Inflammatory macrophage treated with lipopolysaccharide for 1 hour (primary cell): ENCODE measurements at places on chromosomes 4 and X.

- no peak for DNase-seq
These were observed 124.1 kb downstream of the AFAP1 start for GRCh38 chr4:7815562-7815961.

GRCh38 chr4:3630598-3631543 is 98.6 kb upstream of the LRPAP1 start:
- peak; percentile 2 for DNase-seq

DNA sequence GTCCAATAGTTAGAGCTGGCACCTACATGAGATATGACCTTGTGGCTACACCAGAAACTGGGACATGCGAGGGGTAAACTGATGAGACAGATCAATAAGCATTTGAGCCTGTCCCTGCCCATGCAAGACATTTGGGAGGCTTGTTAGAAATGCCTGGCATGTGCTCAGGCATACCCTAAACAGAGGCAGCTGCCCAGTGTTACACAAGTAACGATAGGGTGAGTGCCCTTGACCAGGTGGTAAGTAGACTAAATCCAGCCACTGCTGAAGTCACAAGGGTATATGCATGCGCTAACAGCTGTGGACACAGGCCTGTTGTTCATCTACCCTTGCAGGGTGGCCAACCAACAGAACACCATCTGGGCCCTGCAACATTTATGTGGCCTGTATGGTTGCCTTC is 56.1 kb upstream of the CCDC149 start:
- no peak for DNase-seq

DNA sequence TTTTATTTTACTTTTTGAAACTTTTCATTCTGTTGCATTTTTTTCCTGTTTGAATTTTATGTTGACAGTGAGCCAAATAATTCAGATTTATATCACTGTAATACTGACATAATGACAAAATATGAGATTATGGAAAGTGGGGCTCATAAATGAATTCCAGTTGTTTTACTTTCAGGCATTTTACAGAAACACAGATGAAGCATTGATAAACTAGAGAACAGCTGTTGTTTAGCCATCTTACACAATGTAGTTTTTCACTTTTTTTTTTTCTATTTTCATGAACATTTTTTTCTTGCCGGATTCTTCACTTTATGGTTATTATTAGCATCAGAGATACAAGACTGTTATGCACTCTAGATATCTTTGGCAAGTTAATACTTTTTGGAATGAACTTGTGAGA is 91.7 kb upstream of the PAQR3 start:
- no peak for DNase-seq

DNA sequence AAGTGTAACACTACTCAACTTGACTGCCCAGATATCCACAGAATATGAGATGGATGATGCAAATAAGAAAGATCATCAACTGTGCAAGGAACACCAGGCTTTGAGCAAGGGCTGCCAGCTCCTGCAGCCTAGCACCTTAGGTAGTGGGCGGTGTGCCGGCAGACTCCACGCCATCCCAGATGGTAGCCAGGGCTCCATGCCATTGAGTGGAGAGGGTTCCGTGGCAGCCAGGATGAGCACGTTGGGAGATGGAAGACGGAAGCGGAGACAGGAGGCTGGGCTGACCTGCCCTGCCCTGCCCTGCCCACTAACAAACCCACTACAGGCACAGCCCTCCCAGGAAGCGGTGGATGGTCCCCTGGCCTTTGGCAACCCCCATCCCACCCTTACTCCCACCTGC is 51.9 kb downstream of the TMPRSS11F start:
- DNase-seq, result no peak

DNA sequence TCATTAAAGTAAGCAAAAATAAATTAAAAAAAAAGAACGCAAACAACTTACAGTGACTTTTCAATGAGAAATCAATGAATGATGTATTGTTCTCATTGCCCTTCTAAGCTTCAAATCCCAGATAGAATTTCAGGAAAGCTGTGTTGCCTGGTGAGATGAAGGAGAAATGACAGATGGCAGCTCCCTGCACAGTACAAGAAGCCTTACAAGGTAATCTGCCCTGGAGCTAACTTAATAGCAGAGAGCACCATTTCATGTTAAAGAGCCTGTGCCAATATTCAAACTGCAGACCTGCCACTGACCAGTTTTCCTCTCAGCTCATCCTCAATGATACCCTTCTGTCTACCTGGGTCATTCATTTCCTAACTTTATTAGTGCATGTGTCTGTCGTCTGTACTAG is 54.0 kb downstream of the GC start:
- DNase-seq, result no peak

DNA sequence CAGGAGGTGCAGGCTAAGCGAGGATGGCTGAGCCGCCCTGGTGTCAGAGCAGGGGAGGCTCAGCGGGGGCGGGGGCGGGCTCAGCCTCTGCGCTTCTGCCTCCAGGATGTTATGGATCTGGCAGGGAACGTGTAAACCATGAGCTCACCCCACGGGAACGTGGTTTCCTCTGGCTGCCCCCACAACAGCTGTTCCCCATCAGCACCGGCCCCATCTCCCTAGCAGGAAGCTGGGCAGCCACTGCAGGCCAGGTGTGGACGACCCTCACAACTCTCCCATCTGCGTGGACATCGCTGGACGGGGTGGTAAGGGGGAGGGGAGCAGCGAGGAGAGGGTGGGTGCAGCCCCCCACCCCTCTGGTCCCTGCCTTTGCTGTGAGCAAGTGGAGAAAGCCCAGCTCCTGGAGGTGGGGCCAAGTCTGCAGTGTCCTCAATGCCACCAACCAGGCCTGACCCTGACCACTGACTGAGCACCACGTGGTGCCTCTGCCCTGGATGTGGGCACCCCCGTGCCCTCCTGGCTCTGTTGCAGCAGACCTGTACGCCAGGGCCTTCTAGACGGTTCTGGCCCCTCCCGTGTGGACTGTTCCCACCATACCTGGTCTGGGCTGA is 28.1 kb upstream of the SPON2 start:
- no peak for DNase-seq

DNA sequence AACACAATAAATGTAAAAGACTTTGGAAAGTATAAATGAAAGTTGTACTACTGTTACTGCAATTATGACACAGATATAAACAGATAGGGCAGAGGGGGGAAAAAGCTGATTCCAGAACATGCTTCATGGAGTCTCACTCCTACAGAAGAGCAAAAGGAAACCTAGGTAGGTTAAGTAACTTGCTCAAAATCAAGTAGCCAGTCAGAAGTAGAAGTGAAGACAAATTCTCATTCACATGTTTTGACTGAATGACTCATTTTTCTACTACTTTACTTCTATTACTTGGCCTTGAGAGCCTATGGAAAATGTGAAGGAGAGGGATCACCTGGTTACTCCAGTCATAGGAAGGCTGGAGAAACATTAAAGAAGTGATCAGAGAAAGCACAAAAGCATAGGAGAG is 23.6 kb upstream of the RASGEF1B start:
- no peak for DNase-seq

- DNase-seq, result no peak
These were observed 32.4 kb upstream of the SORCS2 start for GRCh38 chr4:7159923-7160322.

GRCh38 chr4:82419451-82419850 is 10.8 kb downstream of the HNRNPDL start:
- DNase-seq, result no peak

GRCh38 chr4:160831165-160831922 is 1332.5 kb downstream of the FSTL5 start:
- no peak for DNase-seq

GRCh38 chr4:143156853-143157252 is 27.9 kb upstream of the USP38 start:
- no peak for DNase-seq

DNA sequence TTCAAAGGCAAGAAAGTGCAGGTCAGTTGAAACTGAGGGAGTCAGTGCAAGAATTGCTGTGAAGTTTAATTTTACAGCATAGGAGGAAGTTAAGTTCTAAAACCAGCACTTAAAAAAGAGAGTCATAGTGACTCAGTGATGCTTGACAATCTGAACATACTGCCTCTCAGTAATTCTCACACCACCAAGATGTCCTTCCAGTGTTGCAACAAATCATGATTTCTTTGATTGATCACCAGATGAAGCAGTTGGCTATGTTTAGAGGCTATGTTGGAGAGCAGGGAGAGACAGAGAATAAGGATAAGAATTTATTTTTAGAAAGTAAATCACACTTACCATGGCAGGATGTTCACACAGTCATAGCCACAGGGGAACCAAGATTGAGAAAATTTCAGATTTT is 13.2 kb downstream of the TRIM2 start:
- DNase-seq, result peak; percentile 39

DNA sequence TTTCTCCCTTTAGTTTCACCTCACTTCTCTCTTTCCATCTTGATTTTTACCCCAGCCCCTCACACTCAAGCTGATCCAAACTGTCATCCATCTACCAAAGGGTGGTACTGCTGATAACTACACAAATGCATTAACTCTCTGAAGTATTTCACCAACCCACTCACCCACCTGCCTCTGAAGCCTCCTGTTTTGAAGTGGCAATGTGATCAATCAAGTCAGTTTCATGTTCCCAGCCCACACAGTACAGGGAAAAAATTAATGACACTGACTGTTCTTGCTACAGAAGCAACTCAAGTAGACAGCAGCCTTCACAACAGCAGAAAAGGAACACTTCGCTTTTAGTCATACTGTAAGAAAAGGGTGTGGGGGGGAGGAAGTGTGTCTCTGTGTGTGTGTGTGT is 183.0 kb upstream of the NOCT start:
- peak; percentile 27 for DNase-seq

GRCh38 chr4:141254326-141254725 is 33.6 kb downstream of the ZNF330 start:
- no peak for DNase-seq

DNA sequence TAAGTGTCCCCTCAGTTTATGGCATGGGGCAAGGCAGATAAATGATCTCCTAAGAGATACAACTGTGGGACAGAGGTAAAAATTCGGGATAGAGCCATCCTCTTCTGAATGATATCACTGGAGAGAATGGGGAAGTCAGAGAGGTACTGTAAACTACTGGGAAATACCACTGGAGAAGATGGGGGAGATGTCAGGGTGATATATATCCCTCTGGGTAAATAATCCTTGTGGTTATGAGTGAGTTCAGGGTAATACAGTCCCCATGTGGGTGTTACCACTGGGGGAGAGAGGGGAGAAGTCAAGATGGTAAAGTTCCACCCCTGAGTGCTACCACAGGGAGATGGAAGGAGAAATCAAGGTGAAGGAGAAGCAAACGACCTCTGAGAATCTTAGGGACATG is 63.9 kb upstream of the ZNF81 start:
- DNase-seq, result no peak

DNA sequence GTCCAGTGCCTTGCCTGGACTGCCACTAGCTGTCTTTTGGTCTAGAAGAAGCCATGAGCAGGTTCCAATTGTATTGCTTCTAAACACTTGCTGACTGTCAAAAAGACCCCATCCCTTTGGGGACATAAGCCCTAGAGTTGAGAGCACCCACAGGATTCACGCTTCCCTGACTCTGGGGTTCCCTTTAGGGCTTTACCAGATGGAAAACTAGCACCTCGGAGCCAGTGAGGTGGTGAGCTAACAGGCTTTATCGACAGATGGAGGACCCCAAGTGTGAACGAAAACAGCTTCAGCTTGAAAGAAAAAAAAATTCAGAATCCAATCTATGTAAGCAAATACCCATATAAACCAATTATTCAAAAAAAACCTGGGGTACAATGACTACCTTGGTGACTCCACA is 90.8 kb downstream of the NAA11 start:
- no peak for DNase-seq

DNA sequence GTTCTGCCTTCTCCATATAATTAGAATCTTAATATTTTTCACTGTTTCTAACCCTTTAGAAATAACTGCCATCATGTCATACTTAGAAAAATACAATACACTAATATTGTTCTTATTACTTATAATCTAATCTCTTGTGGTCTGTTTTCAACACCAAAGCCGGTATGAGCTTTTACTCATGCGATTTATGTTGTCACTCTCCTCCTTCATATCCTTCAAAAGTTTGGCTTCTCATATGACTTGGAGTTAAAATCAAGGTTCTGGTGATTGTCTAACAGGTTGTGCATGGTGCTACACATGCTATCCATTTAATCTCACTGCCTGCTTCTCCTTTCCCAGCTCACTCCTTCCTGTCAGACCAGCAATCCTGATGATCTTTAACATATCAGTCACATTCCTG is 1392.9 kb downstream of the ARAP2 start:
- DNase-seq, result no peak

- DNase-seq, result no peak
These were observed 387.5 kb upstream of the GRID2 start for GRCh38 chr4:91916219-91916618.

DNA sequence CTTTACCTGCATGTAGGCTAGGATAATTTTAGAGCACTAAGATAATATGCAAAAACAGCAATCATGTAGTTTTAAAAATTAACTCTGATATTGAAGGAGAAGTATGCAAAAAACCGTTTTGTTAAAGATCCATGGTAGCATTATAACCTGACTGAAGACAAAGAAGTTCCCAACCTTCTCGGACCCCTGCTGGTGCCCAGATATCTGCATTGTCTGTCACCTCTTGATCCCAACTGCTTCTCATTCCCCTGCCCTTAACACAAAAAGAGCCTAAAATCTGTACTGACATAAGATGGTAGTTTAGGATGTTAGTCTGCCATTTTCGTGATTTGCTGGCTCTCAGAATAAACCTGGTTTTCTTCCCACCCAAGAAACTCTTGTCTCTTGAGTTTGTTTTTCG is 61.5 kb upstream of the UCP1 start:
- no peak for DNase-seq

DNA sequence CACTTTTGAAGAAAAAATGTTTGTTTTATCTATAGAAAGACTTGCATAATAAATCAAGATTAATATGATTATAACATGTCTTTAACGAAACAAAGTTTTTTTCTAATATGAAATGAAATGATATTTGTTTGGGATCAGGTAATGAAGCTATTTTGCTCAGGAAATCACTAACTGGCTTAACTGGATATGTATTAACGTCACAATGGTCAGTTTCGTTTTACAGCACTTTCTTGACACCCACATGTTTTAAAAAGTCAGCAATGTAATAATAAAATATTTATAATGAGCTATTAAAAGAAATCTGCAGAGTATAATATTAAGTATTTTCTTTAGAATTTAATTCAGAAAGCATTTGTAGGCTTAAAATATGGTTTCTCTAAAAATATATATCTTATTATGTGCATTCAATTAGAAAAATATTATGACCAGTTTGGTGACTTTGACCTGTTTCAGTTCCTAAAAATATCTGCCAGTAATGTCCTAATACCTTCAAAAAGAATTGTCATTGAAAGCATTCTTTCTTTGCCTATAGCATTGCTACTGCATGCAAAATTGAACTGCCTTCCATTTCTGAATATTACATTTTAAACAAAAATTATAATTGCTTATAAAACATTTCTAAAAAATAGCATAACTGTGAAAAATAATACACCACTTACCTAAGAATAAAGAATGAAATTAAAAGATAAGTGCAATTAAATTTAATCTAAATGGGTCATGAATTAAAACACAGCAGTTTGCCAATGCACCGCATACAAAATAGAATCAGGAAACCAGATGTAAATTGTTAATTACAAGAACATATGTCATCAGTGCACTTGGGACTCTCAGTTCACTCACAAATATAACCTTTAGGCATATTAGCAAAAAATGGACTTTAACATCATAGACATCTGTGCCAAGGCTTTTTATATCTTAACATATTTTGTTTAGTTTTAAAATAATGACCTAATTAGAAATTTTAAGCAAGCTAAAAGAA is 31.6 kb downstream of the TIGD2 start:
- DNase-seq, result no peak
